SHP77 treated with DMSO at 0.1 percent for 48 hours (cell line): ENCODE measurements at places on chromosomes 1 and 21.
A peak's percentile ranks its signal among the peaks of the same experiment; 100 is the strongest.

DNA sequence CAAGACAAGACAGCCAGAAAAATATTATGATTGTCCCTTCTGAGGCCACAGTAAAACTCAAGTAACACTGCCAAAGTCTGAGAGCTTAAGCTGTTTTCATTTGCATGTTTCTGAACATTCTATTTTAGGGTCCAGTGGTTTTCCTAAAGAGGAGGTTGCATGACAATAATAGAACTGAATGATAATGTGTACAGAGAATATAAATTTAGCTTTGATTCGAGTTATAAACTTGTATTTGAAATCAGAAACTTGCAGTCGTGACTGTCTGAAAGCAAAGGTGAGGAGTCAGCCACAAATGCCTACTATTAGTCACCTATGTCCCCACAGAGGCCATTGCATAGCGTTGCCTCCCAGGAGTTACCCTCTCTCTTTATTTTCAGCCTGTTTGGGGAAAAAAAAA, 363.1 kb upstream of the ADGRL2 start:
- DNase-seq, result no peak

DNA sequence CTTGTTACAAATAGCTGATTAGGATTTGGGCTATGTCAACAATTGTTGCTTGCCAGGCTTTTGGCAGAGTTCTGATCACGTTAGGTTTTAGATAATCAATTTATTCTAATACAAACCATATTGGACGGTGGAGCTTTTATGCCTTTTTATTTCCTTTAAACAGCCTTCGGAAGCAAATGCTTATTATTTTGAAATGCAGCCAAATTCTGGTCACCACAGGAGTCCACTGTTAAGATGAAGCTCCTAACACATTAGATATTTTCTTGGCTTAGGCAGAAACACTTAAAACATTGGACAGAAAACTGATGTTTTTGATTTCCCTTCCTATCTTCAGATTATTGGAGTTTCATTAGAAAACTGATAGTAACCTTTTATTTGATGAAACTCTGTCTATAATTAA, 82.9 kb downstream of the CENPF start:
- no peak for DNase-seq

DNA sequence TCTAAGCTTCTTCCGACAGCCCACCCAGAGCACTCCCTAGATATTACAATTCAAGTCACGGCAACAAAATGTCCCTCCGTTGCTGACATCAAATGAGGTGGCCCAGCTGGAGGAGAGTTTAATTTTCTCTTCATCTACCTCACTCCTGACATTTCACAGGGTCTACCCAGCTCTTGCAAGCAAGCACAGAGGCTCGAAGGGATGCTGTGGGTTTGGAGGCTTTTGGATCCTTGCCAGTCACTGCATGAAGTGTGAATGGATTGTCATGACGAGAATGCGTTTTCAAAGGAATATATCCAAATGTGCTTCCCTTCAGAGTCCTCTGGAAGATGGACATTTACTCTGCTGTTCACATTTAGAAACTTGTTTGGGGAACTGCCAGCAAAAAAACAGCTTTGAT, 33.5 kb downstream of the CAPN8 start:
- peak; percentile 33 for DNase-seq

DNA sequence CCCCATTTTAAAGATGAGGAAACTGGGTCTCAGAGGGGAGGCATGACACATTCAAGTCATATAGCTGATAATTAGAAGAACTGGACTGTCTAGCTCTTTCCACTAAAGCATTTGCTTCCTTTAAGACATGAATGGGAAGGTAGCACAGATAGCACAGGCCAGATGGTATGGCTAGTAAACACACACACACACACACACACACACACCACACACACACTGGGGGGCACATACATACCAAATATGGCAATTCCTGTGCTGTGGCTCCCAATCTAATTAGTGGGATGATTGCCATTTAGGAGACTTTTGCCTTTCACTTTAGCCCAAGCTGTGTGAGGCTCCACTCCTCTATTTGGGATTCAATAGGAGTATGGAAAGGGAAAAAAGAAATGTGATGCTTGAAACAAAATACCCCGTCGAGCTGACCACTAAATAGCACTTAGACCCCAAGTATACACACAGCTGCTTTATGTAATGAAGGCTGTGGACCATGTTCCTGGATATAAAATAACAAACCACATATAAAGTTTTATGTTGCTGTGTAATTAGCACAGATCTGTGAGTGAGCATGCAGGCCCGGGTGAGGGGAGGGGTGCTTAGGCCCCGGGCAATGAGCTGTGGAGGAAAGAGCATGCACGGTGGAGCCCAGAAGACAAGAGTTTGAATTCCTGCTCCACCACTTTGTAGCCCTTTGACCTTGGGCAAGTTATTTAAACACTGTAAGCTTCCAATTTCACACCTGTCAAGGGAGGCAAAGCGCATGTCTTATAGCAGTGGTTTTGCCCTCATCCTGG, 6.8 kb upstream of the TRABD2B start:
- DNase-seq, result no peak

DNA sequence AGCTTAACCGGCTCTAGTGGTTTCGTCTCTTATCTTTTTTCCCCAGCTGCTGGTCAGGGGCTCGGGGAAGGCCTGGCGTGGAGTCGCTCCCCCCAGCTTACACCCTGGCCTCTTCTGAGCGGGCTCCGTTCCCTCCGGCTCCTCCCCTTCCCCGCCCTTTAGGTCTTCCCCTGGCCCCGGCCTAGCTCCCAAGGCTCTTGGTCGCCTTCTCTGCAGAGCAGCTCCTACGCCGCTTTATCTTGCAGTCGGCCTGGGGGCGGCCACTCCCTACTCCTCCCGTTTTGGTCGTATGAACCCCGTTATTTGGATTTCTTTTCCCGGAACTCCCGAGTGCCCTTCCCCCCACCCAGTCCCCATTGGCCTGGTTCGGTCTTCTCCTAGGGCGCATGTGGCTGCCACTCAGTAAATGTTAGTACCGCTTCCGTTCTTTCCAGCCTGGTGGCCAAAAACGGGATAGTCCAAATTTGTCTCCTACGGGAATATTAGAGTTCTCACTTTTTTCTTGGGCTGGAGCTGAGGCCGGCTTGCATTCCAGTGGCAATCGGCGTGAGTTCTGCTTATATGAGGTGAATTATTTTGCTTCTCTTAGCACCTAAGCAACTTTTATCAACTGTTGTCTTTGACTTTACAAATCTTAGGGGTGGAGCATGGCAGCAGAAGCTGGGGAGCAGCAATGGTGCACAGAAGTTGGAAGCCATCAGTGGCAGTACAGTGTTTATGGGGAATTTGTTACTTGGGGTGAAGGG, 467 bp downstream of the THRAP3 start:
- peak; percentile 82 for DNase-seq

DNA sequence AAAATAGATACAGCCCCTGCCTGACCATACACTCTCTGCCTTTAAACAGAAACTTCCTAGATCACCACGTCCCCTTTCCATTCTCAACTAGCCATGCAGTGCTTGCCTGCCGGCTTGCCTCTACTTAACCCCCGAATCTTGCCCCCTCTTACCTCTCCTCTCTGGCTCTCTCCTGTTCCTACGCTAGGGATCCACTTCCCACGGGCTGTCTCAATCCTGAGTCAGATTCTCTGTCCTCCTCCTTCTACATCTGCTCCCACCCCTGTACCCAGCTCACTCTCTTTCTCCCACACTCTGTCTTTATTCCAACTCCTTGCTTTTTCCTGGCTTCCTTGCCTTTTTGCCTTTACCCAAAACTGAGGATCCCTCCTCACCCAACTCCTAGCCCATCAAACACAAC, 29.3 kb downstream of the ATF3 start:
- DNase-seq, result no peak

DNA sequence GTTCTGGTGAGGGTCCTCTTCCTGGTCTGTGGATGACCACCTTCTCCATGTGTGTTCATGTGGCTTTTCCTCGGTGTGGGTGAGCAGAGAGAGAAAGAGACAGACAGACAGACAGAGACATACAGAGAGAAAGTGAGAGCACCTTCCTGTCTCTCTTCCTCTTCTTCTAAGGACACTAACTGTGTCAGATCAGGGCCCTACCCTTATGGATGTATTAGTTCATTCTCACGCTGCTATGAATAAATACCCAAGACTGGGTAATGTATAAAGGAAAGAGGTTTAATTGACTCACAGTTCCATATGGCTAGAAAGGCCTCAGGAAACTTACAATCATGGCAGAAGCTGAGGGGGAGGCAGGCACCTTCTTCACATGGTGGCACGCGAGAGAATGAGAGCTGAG, 131.5 kb upstream of the ZNF648 start:
- DNase-seq, result no peak

DNA sequence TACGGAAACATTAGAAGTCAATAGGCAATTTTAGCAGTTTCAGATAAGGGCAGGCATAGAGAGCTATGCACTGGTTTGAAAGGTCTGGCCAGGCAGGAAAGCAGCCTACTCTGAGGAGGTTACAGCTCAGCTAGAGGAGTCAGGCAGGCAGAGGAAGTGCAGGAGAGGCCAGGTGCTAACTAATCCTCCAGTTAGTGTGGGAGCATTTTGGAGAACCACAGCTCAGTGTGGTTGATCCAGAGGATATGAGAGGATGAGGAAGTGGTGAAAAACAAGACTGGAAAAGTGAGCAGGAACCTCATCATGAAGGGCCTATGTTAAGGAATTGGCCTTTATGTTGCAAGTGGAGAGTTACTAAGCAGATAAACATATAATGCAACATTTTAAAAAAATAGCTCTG, 282.4 kb upstream of the SGIP1 start:
- peak; percentile 48 for DNase-seq

DNA sequence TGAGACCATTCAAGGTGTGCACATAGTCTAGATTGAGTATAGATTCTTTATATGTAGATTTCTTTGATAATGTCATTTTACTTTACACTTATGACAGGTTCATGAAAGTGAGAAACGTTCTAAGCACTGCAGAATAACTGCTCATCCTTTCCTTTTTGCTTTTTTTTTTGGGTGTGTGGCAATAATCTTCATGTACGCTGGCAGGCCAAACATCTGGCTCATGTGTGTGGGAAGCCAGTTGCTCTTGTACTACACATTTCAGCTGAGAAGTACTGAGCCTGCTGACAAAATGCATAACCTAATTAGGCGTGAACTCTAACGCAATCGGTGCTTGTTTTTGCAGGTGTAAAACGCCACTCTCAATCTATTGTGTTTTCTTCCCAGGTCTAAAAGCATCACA, 350.8 kb upstream of the KAZN start:
- no peak for DNase-seq

DNA sequence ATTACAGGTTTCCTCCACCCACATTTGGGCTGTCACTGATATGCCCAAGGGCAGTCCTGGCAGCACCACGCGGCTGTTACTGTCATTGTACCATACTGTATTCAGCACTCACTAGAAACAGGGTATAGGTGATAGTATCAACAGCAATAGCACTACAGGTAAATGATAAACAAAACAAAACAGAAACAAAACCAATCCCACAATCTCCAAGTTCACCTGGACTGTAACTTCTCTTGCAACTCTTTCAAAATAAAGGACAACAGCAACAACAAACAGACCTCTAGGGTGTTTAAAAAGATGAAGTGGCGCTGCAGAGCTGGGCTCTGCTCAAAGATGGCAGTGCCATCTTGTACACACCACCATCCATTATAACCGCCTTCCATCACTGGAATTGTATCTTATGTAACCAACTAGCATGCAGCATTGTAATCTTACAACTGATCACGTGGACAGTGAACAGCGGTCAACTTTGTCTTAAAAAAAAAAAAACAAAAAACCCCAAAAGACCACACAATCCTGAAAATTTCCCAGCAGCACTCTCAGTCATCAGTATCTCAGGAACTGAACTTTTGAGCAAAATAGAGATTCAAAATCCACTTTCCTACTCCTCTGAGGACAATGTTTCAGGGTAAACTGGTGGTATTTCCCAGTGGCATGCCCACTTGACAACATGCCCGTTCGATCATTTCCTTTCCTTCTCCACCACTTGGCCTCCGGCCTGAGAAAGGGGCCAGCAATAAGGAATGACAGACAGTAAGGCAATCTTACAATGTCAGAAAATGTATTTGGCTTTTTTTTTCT, 3.8 kb downstream of the IRF2BP2 start:
- DNase-seq, result no peak

- DNase-seq, result no peak
These were observed 24.9 kb upstream of the RGS8 start for GRCh38 chr1:182709225-182709764.

GRCh38 chr1:246782120-246782900, 58.1 kb downstream of the SCCPDH start:
- peak; percentile 71 for DNase-seq

GRCh38 chr1:83769594-83770318, 229.2 kb downstream of the TTLL7 start:
- no peak for DNase-seq

- DNase-seq, result no peak
These were observed 1.4 kb upstream of the STMN1 start for GRCh38 chr1:25907601-25908000.

DNA sequence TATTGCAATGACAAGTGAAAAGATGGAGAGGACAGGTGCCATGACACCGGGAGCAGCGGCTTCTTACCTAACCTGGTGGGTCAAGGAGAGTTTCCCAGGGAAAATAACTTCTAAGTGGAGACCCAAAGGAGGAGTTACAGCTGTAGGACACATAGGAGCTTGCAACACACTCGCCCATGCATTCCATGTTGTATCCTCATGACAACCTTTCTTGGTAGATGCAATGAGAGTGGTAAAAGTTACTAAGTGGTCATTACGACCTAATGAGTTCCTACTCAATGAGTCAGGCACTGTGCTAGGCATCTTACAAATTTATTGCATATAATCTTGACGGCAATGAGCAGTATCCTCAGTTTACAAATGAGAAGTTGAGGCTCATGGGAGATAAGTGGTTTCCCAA, 119.5 kb upstream of the HOOK1 start:
- DNase-seq, result no peak

GRCh38 chr1:197127246-197127912, 19.1 kb downstream of the ASPM start:
- no peak for DNase-seq

DNA sequence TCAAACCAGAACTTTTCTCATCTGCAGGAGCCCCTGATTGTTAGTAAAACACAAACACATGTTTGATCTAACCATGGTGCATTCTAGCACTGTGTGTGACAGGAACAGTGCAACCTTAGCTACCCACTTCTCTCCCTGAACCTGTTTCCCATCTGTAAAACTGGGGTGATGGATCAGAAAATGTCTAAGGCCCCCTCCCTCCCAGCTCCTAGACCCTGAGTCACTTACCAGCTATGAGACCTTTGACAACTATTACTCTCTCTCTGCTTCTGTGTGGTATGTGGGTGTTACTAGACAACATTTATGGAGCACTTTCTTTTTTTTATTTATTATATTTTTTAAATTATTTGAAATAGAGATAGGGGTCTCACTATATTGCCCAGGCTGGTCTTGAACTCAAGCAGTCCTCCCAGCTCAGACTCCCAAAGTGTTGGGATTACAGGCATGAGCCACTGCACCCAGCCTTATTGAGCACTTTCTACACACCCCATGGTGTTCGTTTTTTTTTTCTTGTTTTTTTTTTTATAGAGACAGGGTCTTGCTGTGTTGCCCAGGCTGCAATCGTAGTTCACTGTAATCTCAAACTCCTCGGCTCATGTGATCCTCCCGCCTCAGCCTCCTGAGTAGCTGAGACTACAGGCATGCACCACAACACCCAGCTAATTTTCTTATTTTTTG, 2.6 kb downstream of the INPP5B start:
- no peak for DNase-seq
